Stimulated activated CD8-positive, alpha-beta memory T cell treated with anti-CD3 and anti-CD28 coated beads, Interleukin-7, amount 100 ng/mL, for 48 hours (primary cell): ENCODE measurements at places on chromosomes 4 and X.
A peak's percentile ranks its signal among the peaks of the same experiment; 100 is the strongest.

DNA sequence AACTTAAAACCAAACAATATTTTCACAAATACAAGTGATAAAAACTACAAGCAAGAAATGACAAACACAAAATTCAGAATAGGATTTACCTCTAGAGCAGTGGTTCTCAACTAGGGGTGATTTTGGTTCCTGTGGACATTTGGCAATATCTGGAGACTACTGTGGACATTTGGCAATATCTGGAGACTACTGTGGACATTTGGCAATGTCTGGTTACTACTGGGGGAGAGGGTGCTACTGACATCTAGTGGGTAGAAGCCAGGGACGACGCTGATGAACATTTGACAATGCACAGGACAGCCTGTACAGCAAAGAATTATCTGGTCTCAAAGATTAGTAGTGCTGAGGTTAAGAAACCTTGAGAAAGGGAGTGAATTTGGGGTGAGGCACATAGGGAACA lies 169.8 kb downstream of the CLCN4 start:
- DNase-seq = no peak

DNA sequence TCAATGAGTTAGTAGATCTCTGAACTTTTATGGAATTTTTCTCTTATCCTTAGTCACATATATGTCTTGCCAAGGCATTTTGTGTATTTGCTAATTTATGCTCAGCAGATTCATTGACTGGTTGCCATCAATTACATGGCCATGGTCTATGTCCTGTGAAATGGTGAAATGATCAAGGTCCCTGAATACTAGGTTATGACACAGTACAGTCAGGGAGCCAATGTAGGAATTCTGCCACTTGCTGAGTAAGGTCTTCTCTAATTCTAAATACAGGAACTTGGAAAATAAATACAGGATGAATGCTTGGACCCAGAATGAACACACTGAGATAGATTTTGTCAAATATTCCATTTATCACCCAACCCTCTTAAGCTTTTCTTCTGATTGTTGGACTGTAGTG lies 35.2 kb downstream of the ALPK1 start:
- no peak for DNase-seq

GRCh38 chr4:141254326-141254725 lies 33.6 kb downstream of the ZNF330 start:
- DNase-seq = no peak

DNA sequence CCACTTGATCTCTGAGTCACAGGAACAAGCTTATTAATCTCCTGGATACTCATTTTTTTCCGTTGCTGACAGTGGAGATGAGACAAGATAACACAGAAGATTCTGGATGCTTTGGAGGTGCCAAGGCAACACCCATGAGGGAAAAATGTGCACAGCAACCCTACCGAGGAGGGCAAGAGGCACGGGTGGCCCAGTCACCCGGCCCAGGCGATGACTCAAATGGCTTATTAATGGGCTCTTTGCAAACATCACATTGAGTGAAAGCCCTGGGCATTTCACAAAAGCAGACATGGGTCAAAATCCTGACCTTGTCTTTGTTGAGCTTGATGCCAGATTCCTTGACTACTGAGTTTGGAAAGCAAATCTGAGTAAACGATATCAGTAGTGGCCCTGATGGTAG lies 315.1 kb downstream of the STK32B start:
- no peak for DNase-seq

DNA sequence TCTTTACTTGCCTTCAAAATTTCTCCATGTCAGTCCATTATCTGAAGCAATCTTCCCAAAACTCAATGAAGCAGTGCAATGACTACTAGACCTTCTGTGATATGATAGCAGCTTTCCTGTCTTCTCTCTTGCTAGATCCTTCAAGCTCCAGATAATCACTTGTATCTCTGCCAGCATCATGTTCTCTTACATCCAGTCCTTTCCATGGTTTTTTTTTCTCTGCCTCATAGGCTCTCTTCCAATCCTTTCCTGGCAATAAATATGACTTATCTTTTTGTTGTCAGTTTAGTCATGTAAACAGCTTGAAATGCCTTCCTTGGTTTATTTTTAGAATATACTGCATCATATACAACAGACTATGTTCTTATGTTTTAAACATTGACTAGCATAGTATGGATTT lies 193.5 kb downstream of the CFAP299 start:
- DNase-seq = no peak

GRCh38 chrX:1581132-1581531 lies 10.3 kb upstream of the AKAP17A start:
- DNase-seq = peak; percentile 75

GRCh38 chr4:147780137-147780777 lies 48.4 kb downstream of the ARHGAP10 start:
- DNase-seq = no peak

DNA sequence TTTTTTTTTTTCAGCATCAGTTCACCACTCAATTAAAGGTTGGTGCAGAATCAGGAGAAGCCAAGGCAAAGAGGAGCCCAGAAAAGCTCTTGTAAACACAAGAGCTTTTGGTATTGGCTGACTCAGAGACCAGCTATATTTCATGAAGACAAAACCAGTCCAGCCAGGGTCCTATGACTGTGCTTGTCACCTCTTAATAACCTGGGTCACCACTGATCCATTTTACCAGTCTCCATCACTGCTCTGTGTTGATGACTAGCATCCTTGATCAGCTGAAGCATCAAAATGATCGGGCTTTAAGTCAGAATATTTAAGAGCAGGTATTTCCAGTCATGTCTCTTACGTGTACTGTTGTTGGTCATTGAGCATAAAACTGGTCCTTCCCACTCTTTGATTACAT lies 237.9 kb downstream of the PACRGL start:
- DNase-seq = no peak

- no peak for DNase-seq
These were observed 76.5 kb downstream of the ZNF518B start for GRCh38 chr4:10380735-10381134.
